ENCODE measurements at places on chromosomes 7 and 10. TPM values are rescaled to one million over a fixed set of nuclear protein-coding genes. Genes with fewer than 3 reads are reported as not detected.
A peak's percentile ranks its signal among the peaks of the same experiment; 100 is the strongest.

DNA sequence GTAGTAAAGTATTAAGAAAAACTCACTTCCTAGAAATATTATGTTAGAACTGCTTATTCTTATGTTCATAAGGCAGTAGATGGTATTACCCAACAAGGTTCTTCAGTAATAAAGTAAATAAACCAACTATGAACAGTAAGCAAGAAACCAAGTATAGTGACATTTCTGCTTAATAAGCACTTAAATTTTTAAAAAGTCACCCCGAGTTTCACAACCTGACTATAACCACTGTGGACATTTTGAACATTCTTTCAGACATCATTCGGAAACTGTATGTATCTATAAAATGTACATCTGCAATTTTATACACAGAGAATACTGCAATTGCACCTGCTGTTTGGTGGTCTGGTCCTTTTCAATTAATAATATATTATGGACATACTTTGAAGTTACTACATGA is 1073.6 kb downstream of the XPNPEP1 start:
- DNase-seq = no peak
- no peaks in the 10 kb centered on the region for H3K4me1 ChIP-seq
- no peak overlapping the region for H3K27ac ChIP-seq
- no peaks in the 10 kb centered on the region for H3K36me3 ChIP-seq
- H3K4me3 ChIP-seq = no peak overlapping the region
- H3K27me3 ChIP-seq = no peaks in the 10 kb centered on the region

GRCh38 chr10:3869036-3869435 is 84.0 kb upstream of the KLF6 start:
- no peaks in the 10 kb centered on the region for H3K4me1 ChIP-seq
- H3K36me3 ChIP-seq = no peaks in the 10 kb centered on the region
- H3K27ac ChIP-seq = no peak overlapping the region
- DNase-seq = no peak
- no peak overlapping the region for H3K4me3 ChIP-seq

- H3K4me3 ChIP-seq = no peak overlapping the region
- no peaks in the 10 kb centered on the region for H3K27me3 ChIP-seq
- DNase-seq = no peak
Measured at GRCh38 chr7:124113045-124113444, 80.2 kb upstream of the TMEM229A start.

DNA sequence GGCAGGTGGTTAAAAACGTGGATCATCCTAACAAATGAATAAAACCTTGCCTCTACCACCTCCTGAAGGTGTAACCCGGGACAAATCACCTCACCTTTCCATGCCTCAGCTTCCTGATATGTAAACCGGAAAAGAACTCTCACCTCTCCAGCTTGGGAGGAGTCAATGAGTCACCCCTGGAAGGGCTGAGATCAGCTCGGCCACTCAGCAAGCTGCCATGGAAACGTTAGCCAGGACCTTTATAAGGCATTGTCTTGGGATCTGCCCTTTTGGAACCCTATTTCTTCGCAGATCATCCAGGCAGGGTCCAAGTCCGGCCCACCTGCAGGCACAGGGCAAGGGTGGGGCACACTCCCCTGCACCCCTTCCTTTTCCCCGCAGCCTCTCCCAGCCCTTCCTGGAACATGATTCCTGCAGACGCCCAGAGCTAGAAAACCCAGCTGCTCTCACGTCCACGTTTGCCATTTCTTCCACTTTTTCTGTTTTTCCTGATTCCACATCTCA is 81.6 kb upstream of the PFKP start:
- H3K27ac ChIP-seq = no peak overlapping the region
- H3K4me3 ChIP-seq = no peak overlapping the region
- no peak for DNase-seq
- H3K36me3 ChIP-seq = peaks cover 10% of the 10 kb centered on the region
- peaks cover 15% of the 10 kb centered on the region for H3K4me1 ChIP-seq

DNA sequence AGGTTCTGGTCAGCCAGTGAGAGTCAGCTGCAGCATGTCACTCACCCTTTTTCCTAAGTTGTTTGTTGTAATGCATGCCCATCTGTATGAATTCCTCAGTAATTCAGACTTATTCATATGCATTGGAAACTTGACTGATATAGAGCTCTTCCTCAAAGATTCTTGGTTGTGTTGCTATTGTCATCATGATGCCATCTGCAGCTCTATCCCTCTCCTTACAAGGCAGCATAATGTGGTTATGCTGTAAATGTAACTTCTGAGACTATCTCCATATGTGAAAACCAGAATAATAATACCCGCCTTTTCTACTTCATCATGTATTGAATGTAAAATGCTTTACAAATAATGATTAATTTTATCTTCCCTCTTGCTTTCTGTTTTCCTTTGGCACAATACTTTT is 252.6 kb upstream of the MTPN start:
- no peaks in the 10 kb centered on the region for H3K27me3 ChIP-seq
- no peak for DNase-seq
- no peak overlapping the region for H3K4me3 ChIP-seq
- H3K4me1 ChIP-seq = no peaks in the 10 kb centered on the region

DNA sequence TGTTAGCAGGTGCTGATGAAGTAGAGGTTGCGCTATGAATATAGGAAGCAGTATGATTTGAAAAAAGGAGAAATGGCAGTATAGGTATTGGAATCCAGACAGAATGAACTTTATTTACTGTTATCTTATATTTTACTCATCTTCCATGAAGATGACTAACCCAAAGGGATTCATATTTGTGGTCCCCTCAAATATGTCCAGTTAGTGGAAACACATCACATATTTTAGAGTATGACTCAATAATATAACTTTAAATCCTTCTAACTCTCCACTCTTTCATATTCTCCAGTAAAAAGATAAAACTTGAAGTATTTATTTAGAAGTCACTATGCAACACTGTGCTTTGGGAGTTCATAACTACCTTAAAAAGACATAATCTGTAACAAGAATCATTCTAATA is 286.5 kb upstream of the LRRTM3 start:
- no peak overlapping the region for H3K4me3 ChIP-seq
- no peaks in the 10 kb centered on the region for H3K36me3 ChIP-seq
- H3K27me3 ChIP-seq = no peaks in the 10 kb centered on the region
- H3K27ac ChIP-seq = no peak overlapping the region

DNA sequence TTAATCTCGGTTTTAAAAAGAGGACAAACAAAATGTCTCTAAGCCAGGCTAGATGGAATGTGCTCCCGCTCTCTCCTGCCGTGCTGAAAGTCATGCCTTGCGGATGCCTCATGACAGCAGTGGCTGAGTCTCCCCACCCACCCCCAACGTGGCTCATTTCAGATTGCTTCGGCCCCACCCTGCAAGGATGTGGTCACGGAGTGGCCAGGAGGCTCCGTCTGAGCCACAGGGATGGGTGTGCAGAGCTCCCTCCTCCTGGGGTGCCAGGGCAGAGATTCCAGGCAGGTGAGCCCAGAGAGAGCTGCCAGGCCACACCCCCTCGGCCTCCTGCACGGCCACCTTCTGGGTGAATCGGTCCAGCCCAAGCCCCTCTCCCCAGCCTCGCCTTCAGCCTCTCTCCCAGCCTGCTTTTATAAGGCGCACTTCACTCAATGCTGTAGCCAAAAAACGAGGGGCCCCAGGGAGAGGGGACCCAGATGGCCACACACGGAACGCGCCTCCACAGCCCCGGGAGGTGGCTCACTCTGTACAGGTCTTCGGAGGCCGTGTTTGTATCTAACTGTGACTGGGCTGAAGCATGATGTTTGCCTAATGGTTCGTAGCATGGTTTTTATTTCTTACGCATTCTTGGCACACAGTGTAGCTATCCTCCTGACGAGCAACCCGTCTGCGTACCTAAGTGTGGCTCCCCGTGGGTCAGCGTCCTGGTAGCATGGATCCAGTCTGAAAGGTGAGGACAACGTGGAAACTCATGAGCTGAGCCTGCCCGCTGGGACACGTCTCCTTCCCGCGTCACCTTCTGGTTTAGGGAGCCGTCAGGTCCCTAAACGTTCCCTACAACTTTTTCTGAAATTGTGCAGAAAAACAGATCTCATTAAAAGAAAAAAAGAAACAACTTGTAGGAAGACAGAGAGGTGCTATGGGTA is 413.8 kb upstream of the FOXK1 start:
- H3K36me3 ChIP-seq = no peaks in the 10 kb centered on the region
- peaks cover 12% of the 10 kb centered on the region for H3K27me3 ChIP-seq
- H3K4me3 ChIP-seq = no peak overlapping the region
- no peak for DNase-seq
- H3K4me1 ChIP-seq = peaks cover 3% of the 10 kb centered on the region

DNA sequence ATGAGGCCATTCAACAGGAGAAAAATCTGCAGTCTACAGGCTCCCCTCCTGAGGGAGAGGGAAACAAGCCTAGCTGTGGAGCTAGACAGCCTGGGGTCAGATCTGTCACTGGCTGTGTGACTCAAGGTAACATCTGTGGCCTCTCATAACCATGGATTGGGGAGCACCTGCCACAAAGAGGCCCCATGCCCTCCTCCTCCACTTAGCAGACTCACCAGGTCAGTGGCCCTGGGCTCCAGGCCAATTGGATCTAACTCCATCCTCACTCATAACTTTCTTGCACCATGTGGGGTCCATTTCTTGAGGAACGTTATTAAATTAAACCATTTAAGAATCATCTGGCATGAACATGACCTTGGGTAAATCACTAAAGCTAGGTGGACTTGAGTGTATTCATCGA is 1.8 kb downstream of the GDF10 start:
- no peaks in the 10 kb centered on the region for H3K36me3 ChIP-seq
- no peaks in the 10 kb centered on the region for H3K4me1 ChIP-seq
- peaks cover 10% of the 10 kb centered on the region for H3K27me3 ChIP-seq
- H3K27ac ChIP-seq = no peak overlapping the region

GRCh38 chr7:111268941-111269340 is 178.0 kb downstream of the LRRN3 start:
- H3K4me1 ChIP-seq = peaks cover 9% of the 10 kb centered on the region
- no peak overlapping the region for H3K4me3 ChIP-seq
- H3K27me3 ChIP-seq = no peaks in the 10 kb centered on the region
- DNase-seq = no peak
- no peak overlapping the region for H3K27ac ChIP-seq

- H3K4me1 ChIP-seq = peaks cover 51% of the 10 kb centered on the region
- no peak for DNase-seq
- peak overlapping the region; percentile 40 for H3K27ac ChIP-seq
- no peak overlapping the region for H3K4me3 ChIP-seq
Measured at GRCh38 chr7:84112771-84113170, 81.8 kb downstream of the SEMA3A start.

GRCh38 chr7:76296743-76297740 is 5.4 kb upstream of the HSPB1 start:
- H3K36me3 ChIP-seq = peaks cover 3% of the 10 kb centered on the region
- no peak overlapping the region for H3K4me3 ChIP-seq
- H3K27me3 ChIP-seq = peaks cover 7% of the 10 kb centered on the region
- no peak for DNase-seq

- no peak overlapping the region for H3K4me3 ChIP-seq
- DNase-seq = no peak
- H3K27me3 ChIP-seq = no peaks in the 10 kb centered on the region
- H3K27ac ChIP-seq = no peak overlapping the region
- H3K36me3 ChIP-seq = no peaks in the 10 kb centered on the region
Measured at GRCh38 chr10:84946904-84947303, 618.5 kb downstream of the CCSER2 start.

GRCh38 chr10:97656777-97657176 is 16.3 kb downstream of the PI4K2A start:
- H3K4me1 ChIP-seq = peaks cover 7% of the 10 kb centered on the region
- no peak overlapping the region for H3K27ac ChIP-seq
- no peak overlapping the region for H3K4me3 ChIP-seq
- DNase-seq = no peak
- peaks cover 4% of the 10 kb centered on the region for H3K27me3 ChIP-seq

GRCh38 chr7:471866-472639 is 47.6 kb downstream of the PDGFA start:
- H3K27me3 ChIP-seq = peaks cover 15% of the 10 kb centered on the region
- peaks cover 8% of the 10 kb centered on the region for H3K36me3 ChIP-seq
- no peak overlapping the region for H3K27ac ChIP-seq
- DNase-seq = no peak
- peaks cover 2% of the 10 kb centered on the region for H3K4me1 ChIP-seq

- peaks cover 3% of the 10 kb centered on the region for H3K27me3 ChIP-seq
- DNase-seq = no peak
- H3K4me1 ChIP-seq = no peaks in the 10 kb centered on the region
- no peak overlapping the region for H3K27ac ChIP-seq
- no peaks in the 10 kb centered on the region for H3K36me3 ChIP-seq
Measured at GRCh38 chr7:43085992-43086391, 26.5 kb upstream of the HECW1 start.

- no peaks in the 10 kb centered on the region for H3K27me3 ChIP-seq
- no peak overlapping the region for H3K27ac ChIP-seq
- DNase-seq = no peak
- no peak overlapping the region for H3K4me3 ChIP-seq
- H3K4me1 ChIP-seq = no peaks in the 10 kb centered on the region
- H3K36me3 ChIP-seq = no peaks in the 10 kb centered on the region
Measured at GRCh38 chr7:103932389-103932788, 57.1 kb downstream of the RELN start.

DNA sequence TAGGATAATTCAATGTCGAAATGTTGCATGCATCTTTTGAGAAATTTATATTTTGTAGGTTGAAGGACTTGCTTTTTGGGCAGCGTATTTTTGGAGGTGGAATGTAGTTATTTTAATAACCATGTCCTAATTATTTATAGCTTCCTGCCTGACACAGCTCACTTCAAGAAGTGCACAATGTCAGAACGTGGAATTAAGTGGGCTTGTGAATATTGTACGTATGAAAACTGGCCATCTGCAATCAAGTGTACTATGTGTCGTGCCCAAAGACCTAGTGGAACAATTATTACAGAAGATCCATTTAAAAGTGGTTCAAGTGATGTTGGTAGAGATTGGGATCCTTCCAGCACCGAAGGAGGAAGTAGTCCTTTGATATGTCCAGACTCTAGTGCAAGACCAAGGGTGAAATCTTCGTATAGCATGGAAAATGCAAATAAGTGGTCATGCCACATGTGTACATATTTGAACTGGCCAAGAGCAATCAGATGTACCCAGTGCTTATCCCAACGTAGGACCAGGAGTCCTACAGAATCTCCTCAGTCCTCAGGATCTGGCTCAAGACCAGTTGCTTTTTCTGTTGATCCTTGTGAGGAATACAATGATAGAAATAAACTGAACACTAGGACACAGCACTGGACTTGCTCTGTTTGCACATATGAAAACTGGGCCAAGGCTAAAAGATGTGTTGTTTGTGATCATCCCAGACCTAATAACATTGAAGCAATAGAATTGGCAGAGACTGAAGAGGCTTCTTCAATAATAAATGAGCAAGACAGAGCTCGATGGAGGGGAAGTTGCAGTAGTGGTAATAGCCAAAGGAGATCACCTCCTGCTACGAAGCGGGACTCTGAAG is 620 bp downstream of the ZRANB1 start:
- H3K36me3 ChIP-seq = no peaks in the 10 kb centered on the region
- no peak for DNase-seq
- no peaks in the 10 kb centered on the region for H3K27me3 ChIP-seq
- peaks cover 19% of the 10 kb centered on the region for H3K4me1 ChIP-seq
- no peak overlapping the region for H3K4me3 ChIP-seq
- no peak overlapping the region for H3K27ac ChIP-seq

GRCh38 chr7:4882169-4883032 is 1.1 kb downstream of the RADIL start:
- peaks cover 6% of the 10 kb centered on the region for H3K27me3 ChIP-seq
- no peaks in the 10 kb centered on the region for H3K36me3 ChIP-seq
- H3K4me3 ChIP-seq = peak overlapping the region; percentile 90
- peak overlapping the region; percentile 96 for H3K27ac ChIP-seq

The FAS gene
- total RNA-seq = 0.69 TPM

The CYP17A1 gene
- not detected for total RNA-seq

The WNT16 gene
- total RNA-seq = not detected

The TUBGCP2 gene
- 61.4 TPM for total RNA-seq

The GRID2IP gene
- total RNA-seq = 0.66 TPM

The TAS2R41 gene
- not detected for total RNA-seq

The CLCN1 gene
- 0.56 TPM for total RNA-seq
